ENCODE measurements at places on chromosomes 4 and X.
A peak's percentile ranks its signal among the peaks of the same experiment; 100 is the strongest.

- DNase-seq: no peak
Measured at GRCh38 chr4:35925806-35926205, 318.5 kb downstream of the ARAP2 start.

GRCh38 chrX:33721927-33722326, 410.2 kb downstream of the FAM47A start:
- no peak for DNase-seq

GRCh38 chrX:115013705-115014104, 3.7 kb downstream of the IL13RA2 start:
- peak; percentile 1 for DNase-seq

DNA sequence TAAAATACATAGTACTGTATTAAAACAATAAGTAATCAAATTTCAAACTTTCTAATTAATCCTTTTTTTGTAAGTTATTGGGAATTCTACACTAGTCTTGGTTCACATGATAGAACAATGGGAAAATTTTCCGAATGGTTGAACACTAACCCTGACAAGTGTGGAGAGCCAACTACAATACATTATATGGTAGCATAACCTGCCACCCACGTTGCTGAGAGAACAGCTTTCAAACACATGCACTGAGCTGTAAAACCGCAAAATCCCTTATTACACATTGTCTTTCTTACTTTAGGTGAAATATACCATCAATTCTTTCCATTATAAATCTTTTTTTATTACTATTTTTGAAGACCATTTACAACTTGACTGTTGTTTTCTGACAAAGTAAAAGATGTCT, 54.7 kb downstream of the ANAPC10 start:
- no peak for DNase-seq

- no peak for DNase-seq
Measured at GRCh38 chr4:167492007-167492406, 257.7 kb upstream of the SPOCK3 start.

GRCh38 chrX:84216881-84217280, 28.9 kb upstream of the RPS6KA6 start:
- DNase-seq: no peak

DNA sequence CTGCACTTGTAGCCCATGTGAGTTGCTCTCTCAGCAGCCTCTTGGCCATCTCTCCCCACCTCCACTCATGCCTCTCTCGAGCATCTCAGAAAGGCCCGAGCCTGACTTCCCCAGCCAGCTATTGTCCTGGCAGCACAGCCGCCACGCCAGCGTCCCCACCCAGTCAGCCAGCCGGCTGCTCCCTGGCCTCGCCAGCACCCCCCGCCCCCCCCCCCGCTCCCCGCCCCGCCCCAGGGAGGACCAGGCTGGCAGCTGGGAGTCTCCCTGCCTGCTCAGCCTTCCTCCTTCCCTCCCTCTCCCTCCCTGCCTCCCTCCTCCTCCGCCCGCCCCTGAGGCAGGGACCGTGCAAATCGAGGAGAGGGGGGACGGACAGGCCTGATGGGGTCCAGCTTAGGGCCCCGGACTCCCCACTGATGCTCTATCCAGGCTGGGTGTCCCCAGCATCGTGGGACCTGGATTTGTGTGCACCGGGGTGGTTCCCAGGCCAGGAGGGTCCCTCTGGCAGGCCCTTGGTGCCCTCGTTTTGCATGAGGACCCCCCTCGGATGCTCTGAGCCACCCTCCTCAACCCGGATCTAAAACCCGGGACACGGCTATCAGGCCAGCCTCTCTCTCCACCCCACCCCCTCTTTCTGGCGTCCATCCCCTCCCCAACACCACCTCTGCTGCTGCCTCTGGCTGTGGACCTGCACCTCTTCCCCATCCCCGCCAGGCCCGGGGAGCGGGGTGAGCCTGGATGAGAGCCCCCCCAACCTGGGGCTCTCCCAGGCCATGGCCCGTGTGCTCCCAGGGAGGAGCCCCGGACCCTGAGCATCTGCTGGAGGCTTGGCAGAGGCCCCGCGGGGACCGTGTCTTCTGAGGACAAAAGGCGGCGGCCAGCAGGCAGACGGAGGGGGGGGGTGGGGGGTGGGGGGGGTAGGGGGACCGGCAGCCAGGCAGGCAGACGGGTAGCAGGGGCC, at the start of gene GPR173:
TSS of gene GPR173 (plus strand) at position 621 of the 958 bp plus-strand sequence. CDS start 27,833 bp downstream, outside the sequence.
- no peak for DNase-seq

DNA sequence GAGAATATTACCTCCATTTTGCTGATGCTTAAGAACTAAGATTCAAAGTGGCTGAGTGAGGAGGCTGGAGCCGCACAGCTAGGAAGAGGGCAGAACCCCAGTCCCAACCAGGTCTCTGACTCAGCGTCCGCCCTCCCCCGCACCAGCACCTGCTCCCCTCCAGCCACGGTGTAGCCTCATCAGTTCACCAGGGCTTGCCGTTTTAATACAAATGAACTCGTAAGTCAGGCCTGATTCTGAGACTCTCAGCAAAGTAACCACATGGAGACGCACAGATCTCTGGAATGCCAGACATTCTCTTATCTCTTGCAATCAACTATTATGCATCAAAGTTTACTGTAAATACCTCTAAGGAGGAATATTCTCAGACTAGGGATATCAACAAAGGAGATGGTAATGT, 52.4 kb downstream of the ENPP6 start:
- no peak for DNase-seq

- no peak for DNase-seq
Measured at GRCh38 chr4:103306870-103307375, 108.8 kb upstream of the CENPE start.

GRCh38 chr4:93018806-93019205, 715.0 kb downstream of the GRID2 start:
- no peak for DNase-seq

DNA sequence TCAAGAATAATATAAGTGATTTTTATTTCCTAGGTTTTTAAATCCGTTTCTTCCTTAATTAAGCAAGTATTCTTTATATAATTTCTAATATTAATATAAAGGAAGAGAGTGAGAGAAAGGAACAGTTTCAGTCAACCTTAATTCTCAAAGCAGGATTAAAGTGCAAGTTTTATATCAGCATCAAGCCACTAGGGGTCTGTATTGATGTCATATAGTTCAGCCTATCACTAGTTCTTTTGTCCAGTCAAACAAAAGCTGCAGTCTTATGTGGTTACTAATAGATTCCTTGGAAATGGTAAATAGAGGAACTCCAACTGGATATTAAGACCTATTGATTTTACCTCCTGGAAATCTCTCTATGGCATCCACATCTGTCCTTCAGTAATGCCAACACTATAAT, 82.0 kb downstream of the NAP1L3 start:
- DNase-seq: no peak

DNA sequence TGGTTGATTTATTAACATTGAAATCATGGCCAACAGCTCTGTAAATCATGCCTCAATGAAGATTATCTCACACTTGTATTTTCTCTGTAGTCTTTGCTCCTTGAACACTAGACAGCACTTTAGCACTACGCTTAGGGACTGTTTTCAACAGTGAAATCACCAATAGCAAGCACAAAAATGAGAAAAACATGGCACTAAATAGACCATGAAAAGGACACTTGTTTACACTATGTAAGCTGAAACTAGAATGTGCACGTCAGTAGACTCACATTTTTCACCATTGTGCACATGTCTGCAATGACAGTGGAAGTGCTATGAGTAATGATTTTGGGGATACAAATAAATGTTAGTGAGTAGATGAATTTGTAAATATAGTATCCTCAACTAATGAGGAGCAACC, 3.1 kb downstream of the BMP2K start:
- no peak for DNase-seq

DNA sequence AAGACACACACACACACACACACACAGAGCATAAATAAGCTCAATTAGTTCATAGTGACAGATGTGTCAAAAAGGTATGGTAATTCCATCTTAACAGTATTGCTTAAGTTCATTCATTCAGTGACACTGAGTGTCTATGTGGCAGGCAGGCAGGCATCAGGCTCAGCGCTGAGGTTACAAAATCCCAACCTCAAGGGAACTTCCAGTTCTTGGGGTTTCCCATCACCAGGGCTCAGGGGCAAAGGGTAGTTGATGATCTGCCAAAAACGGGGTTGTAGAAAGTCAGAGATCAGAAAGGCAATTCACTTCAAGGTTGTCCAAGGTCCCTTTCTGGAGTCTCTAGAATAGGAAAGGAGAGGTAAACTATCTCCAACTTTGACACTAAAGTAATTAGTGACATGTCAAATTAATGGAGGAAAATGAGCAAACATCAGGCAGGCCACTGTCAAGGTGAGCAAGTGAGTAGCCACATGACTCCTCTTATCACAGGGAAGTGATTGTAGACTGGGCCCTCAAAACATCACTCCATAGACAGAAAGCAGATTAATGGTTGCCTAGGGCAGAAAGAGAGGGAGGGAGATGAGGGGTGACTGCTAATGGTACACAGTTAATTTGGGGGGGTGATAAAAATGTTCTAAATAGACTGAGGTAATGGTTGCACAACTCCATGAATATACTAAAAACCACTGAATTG, 41.8 kb downstream of the GPC4 start:
- DNase-seq: no peak

DNA sequence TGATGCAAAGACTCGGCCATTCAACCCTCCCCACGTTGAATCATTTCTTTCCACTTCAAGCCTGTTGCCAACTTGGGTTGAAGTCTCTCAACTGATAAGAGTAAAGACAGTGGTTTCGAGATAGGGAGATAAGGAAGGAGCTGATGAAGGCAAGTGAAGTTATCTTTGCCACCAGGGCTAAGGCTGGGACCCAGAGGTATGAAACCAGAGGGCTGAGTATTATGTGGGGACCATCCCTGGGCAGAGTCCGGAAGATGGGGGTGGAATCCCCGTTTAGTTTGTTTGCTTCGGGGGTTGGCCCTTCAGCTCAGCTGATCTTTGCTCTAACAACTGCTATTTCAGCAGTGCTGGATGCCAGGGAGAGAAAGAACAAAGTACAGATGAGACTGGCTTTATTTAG, 2.3 kb upstream of the XPNPEP2 start:
- no peak for DNase-seq

GRCh38 chr4:87805971-87806370, 6.6 kb downstream of the IBSP start:
- DNase-seq: no peak

- no peak for DNase-seq
Measured at GRCh38 chr4:154084864-154085263, 296.0 kb upstream of the SFRP2 start.

DNA sequence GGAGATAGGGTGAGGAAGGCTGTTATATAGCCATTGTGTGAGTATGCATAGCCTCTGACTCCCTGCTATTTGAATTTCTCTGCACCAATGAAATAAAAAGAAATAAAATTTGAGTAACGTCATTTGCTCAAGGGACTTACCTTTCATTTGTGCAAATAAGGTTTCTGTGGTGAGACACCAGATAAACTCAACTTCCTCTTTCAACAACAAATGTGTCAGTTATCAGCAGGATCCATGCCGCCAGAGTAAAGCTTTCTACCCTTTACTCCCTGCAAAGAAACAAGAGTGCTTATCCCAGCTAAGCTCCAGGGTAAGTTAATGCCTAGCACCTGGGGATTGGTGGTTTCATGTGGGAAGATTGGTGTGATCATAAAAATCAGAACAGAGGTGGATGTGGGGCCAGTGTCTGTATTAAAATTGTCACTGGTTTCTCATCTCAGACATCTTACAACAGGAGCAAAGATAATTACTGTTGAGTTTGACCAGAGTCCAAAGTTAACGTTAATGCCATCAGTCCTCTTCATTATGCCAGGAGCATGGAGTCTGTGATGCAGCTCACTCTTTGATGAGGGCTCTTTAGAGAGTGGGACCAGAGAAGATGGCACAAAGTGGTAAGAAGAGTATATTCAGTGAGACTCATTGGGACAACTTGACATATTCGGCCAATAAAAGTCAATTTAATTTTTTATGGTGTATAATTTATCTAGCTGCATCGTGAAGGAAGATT, at the start of gene P2RY10:
TSS of gene P2RY10 (plus strand) at position 206 of the 727 bp plus-strand sequence. CDS start 15,130 bp downstream, outside the sequence.
- DNase-seq: no peak

GRCh38 chr4:185352741-185353140, 43.0 kb downstream of the LRP2BP start:
- DNase-seq: no peak

GRCh38 chr4:128859887-128860677, 50.6 kb downstream of the JADE1 start:
- no peak for DNase-seq

- DNase-seq: peak; percentile 57
Measured at GRCh38 chr4:155953151-155954117, at the start of gene CTSO. Gene CTSO (minus strand): TSS chr4:155953866. CDS start chr4:155953847, 19 bp downstream.

- no peak for DNase-seq
Measured at GRCh38 chrX:46913667-46914066, 1.4 kb downstream of the JADE3 start.

GRCh38 chrX:146887020-146887419, 72.5 kb upstream of the CXorf51A start:
- DNase-seq: no peak

- peak; percentile 11 for DNase-seq
Measured at GRCh38 chr4:85783483-85783882, 308.5 kb downstream of the ARHGAP24 start.

- DNase-seq: no peak
Measured at GRCh38 chr4:183986971-183987946, 82.2 kb downstream of the STOX2 start.

- DNase-seq: no peak
Measured at GRCh38 chrX:129836827-129837226, 6.9 kb downstream of the ZDHHC9 start.

DNA sequence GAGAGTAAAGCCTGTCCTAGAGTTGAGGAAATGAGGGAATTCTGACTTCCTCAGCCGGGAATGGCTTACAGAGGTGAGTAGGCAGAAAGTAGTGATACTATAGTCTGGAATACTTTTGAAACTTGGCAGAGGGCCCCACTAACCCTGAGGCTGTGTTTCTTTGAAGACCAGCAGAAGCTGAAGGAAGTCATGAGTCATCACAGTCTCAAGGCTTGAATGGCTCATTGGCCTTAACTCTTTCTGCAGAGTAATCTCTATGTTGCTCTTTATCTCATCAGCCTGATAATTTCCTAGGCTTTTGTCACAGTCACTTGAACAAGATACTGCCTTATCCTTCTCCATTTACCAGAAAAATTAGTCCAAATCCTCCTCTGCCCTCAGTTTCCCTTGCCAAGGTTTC, 80.8 kb downstream of the ANKRD50 start:
- peak; percentile 69 for DNase-seq

GRCh38 chr4:170339522-170339921, 249.8 kb upstream of the AADAT start:
- no peak for DNase-seq

- no peak for DNase-seq
Measured at GRCh38 chr4:151417766-151418376, 8.9 kb downstream of the FHIP1A start.

GRCh38 chrX:72146527-72146926, 14.8 kb upstream of the RTL5 start:
- DNase-seq: no peak

DNA sequence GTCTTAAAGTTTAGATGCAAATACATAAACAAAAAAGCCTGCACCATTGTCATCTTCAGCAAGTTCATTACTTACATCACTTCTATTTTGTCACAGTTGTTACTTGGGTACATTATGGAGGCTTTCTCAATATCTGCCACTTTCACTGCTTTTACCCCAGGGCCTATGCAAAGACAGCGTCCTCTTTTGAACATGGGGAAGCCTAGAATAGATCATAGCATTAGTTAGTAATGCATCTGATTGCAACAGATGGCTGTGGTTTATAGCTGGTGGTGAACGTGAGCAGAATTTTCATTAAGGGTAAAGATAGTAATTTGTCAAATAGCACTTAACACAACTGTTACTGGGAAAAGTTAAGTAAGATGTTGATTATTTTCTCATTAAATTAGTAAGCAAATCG, 729 bp downstream of the CXCL11 start:
- no peak for DNase-seq
